ENCODE measurements at places on chromosomes 2 and 18. TPM values are rescaled to one million over a fixed set of nuclear protein-coding genes. Genes with fewer than 3 reads are reported as not detected.

C2orf72 gene
- total RNA-seq, result 0.83 TPM

HJURP gene
- total RNA-seq, result 0.19 TPM

FAM237A gene
- not detected for total RNA-seq

SPATA3 gene
- not detected for total RNA-seq

PIAS2 gene
- 26.9 TPM for total RNA-seq

- DNase-seq, result no peak
- peaks cover 47% of the 10 kb centered on the region for H3K27me3 ChIP-seq
- H3K4me3 ChIP-seq, result no peak overlapping the region
- H3K4me1 ChIP-seq, result peaks cover 8% of the 10 kb centered on the region
Observed at GRCh38 chr2:209768557-209768956, 3.1 kb upstream of the UNC80 start.

DNA sequence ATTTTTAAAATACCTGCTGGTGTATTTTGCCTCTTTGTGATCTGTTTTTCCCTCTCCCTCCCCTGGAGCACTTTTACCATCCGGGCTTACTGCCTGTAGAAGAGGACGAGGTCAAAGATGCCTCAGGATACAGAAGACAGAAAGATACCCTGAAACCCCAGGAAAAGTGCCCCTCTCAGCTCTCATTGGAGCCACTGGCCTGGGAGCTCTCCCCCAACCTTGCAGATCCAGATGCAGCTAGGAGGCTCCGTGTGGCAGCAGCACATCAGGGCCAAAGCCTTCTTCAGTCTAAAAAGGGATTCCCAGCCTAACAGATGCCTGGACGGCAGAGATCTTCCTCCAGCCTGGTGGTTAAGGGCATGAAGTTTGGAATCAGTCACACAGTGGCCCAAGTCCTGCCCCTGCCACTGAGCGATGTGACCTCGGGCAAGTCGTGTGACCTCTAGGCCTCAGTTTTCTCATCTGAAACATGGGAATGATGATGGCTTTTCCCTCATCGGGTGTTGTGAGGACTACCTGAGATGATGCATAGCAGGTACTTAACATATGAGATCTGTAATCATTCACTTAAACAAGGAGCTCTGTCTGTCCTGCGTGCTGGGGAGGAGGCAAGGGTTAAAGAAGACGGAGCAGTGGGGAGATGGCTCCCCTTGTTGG is 239.4 kb downstream of the DYSF start:
- DNase-seq, result no peak
- no peaks in the 10 kb centered on the region for H3K27me3 ChIP-seq
- no peak overlapping the region for H3K27ac ChIP-seq
- H3K4me3 ChIP-seq, result no peak overlapping the region

DNA sequence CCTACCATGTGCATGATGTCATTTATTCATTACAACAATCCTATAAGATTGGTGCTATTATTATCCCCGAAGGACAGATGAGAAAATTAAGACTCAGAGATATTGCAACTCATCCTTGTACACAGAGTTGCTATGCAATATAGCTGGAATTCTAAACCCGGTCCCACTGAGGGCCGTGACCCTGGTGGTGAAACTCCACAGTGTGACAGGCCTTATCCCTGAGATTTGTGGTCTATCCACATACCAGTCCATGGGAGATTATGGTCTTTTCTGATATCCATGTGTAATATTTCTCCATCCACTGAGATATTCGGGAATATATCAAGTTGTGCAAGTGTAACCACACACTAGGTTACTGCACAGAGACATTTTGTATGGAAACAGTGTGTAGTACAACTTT is 305.2 kb downstream of the TXNL1 start:
- H3K27me3 ChIP-seq, result no peaks in the 10 kb centered on the region
- no peak overlapping the region for H3K4me3 ChIP-seq
- no peaks in the 10 kb centered on the region for H3K36me3 ChIP-seq

- H3K27me3 ChIP-seq, result no peaks in the 10 kb centered on the region
- H3K4me3 ChIP-seq, result no peak overlapping the region
- H3K27ac ChIP-seq, result no peak overlapping the region
- peaks cover 44% of the 10 kb centered on the region for H3K4me1 ChIP-seq
- no peak for DNase-seq
- H3K36me3 ChIP-seq, result no peaks in the 10 kb centered on the region
Observed at GRCh38 chr2:37582481-37583220, 88.8 kb downstream of the CDC42EP3 start.

DNA sequence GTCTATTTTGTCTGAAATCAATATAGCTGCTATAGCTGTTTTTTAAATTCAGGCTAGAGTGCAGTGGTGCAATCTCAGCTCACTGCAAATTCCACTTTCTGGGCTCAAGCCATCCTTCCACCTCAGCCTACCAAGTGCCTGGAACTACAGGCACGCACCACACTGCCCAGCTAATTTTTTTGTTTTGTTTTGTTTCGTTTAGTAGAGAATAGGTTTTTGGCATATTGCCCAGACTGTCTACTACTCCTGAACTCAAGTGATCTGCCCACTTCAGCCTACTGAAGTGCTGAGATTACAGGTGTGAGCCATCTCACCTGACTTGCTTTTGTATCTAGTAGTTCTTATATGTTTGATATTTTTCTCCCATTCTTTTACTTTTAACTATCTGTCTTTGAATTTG is 259.7 kb downstream of the CDH19 start:
- H3K4me1 ChIP-seq, result no peaks in the 10 kb centered on the region
- H3K27me3 ChIP-seq, result no peaks in the 10 kb centered on the region
- H3K27ac ChIP-seq, result no peak overlapping the region
- no peak overlapping the region for H3K4me3 ChIP-seq
- no peak for DNase-seq

DNA sequence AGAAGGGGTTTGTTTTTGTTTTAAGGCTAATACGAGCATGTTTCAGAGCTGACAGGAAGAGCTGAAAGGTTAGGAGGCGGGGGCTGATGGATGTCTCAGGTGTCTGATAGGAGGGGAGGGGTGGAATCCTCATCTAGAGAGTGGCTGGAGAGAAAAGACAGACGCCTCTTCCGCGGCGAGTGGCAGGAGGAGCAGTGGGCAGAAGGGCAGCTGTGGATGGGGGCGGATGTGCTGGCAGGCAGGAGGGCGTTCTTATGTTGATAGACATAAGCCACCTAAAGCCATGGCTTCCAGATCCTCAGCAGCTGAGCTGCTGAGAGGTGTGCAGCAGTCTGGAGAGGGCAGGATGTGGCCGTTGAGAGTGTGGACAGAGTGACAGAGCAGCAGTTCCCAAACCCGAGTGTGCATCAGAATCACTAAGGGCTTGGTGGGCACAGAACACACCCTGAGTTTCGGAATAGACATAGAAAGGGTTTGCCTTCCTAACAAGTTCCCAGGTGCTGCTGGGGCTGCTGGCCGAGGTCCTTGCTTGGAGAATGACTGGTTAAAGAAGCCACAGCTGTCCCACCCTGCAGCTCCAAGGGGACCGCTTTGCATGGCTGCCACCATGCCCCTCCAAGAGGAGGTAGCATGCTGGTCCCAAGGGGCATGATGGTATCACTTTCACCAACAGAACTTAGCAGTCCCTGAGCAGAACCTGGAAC is 3.0 kb upstream of the ITM2C start:
- H3K4me3 ChIP-seq, result no peak overlapping the region
- DNase-seq, result no peak
- no peak overlapping the region for H3K27ac ChIP-seq

GRCh38 chr2:160639472-160639871 is 145.9 kb upstream of the RBMS1 start:
- no peak overlapping the region for H3K27ac ChIP-seq
- no peaks in the 10 kb centered on the region for H3K36me3 ChIP-seq
- DNase-seq, result no peak
- no peak overlapping the region for H3K4me3 ChIP-seq
- H3K4me1 ChIP-seq, result no peaks in the 10 kb centered on the region

- no peaks in the 10 kb centered on the region for H3K4me1 ChIP-seq
- H3K27me3 ChIP-seq, result no peaks in the 10 kb centered on the region
- no peak overlapping the region for H3K27ac ChIP-seq
- H3K4me3 ChIP-seq, result no peak overlapping the region
- H3K36me3 ChIP-seq, result no peaks in the 10 kb centered on the region
Observed at GRCh38 chr2:164677271-164677670, 56.0 kb upstream of the GRB14 start.

- no peaks in the 10 kb centered on the region for H3K4me1 ChIP-seq
- no peak overlapping the region for H3K27ac ChIP-seq
- no peaks in the 10 kb centered on the region for H3K27me3 ChIP-seq
- no peak for DNase-seq
- H3K36me3 ChIP-seq, result no peaks in the 10 kb centered on the region
- H3K4me3 ChIP-seq, result no peak overlapping the region
Observed at GRCh38 chr2:204386668-204387067, 158.6 kb upstream of the PARD3B start.

DNA sequence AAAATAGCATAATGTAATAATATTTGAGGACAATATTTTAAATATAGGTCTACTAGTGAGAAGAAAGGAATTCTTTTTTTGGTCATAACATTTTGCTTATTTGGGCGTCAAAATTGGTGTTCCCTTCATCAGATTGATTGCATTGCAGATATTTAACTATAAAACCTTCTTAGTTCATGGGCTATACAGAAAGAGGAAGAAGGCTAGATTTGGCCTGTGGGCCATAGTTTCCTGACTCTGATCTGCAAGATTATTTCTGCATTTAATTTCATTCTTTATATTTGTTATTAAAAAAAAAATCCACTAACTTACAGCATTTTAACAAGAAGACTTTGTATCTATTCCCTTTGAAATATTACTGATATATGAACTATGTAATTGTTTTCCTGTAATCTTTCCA is 31.9 kb downstream of the PIKFYVE start:
- H3K4me1 ChIP-seq, result no peaks in the 10 kb centered on the region
- no peak overlapping the region for H3K27ac ChIP-seq
- no peak overlapping the region for H3K4me3 ChIP-seq
- no peak for DNase-seq
- H3K27me3 ChIP-seq, result no peaks in the 10 kb centered on the region

DNA sequence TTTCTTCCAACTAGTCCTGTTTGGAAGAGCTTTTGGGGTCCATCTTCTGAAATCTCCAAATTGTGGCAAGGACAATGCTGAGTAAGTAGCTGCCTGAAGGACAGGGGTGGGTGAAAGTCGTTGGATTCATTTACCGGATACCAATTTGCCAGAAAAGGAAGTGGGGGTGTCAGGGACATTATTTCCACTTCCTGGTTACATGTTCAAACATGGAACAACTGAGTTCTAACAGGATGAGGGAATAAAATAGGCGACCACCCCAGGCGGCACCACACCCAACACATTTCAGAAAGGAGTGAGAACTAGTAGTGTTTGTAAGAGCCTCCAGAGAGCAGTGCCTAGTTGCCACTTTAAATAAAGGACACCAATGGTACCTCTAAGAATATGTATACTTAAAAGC is 158.6 kb upstream of the SERTAD2 start:
- H3K4me1 ChIP-seq, result peaks cover 4% of the 10 kb centered on the region
- no peak overlapping the region for H3K27ac ChIP-seq
- H3K4me3 ChIP-seq, result no peak overlapping the region
- no peak for DNase-seq

- H3K27me3 ChIP-seq, result no peaks in the 10 kb centered on the region
- no peak for DNase-seq
- H3K27ac ChIP-seq, result peak overlapping the region; percentile 65
- no peaks in the 10 kb centered on the region for H3K36me3 ChIP-seq
Observed at GRCh38 chr2:187552828-187553681, 1.2 kb downstream of the TFPI start.

GRCh38 chr2:237532160-237532559 is 34.2 kb upstream of the PRLH start:
- DNase-seq, result no peak
- no peak overlapping the region for H3K27ac ChIP-seq
- H3K27me3 ChIP-seq, result no peaks in the 10 kb centered on the region
- no peaks in the 10 kb centered on the region for H3K36me3 ChIP-seq
